ENCODE measurements at places on chromosomes 1 and 21.

GRCh38 chr21:22346576-22346975 is 1348.4 kb downstream of the NCAM2 start:
- DNase-seq: no peak

- no peak for DNase-seq
These were observed 184.4 kb downstream of the COQ8A start for GRCh38 chr1:227124473-227124872.

- no peak for DNase-seq
These were observed 10.8 kb downstream of the AHDC1 start for GRCh38 chr1:27592931-27593677.

GRCh38 chr1:81738875-81739274 is 61.9 kb upstream of the ADGRL2 start:
- DNase-seq: no peak

GRCh38 chr1:60374537-60374936 is 301.0 kb upstream of the C1orf87 start:
- no peak for DNase-seq

- no peak for DNase-seq
These were observed 17.7 kb downstream of the PPFIA4 start for GRCh38 chr1:203043830-203044545.

Measured in esophagus squamous epithelium (tissue), 5 donors.